ENCODE measurements at places on chromosomes 2 and 18.

- DNase-seq: no peak
These were observed 95.5 kb downstream of the PTGR3 start for GRCh38 chr18:75113455-75113854.

DNA sequence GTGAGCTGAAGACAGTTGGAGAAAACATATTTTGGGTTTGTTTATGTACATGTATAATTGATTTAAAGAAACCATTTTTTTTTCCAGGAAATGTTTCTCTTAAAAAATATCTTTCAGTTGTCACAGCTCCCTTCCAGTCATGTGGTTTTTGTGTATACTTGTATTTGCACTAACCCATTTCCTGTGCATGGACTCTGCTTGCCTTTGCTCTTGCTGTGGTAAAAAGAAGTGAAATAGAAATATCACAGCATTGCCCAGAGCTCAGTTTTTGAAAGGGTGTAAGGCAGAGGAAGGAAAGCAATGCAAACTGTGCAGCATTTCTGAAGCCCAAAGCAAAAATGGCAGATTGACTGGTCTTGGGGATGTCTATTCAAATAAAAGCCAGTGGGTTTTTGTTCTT, 10.4 kb upstream of the DOCK10 start:
- peak; percentile 17 for DNase-seq

DNA sequence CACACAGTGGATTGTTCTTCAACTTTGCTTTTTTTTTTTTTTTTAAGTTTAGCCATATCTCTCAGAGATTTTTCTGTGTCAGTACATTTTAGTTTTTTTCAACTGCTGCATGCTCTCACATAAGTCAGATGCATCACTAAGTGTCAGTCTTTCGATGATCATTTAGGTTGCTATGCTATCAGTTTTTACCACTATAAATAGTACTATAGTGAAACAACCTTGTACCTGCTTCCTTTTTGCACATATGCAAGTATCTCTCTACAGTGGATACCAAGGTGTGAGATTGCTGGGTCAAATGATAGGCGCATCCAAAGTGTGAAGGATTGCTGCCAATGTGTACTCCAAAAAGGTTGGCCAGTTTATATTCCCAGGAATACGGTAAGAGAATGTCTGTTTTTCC, 33.5 kb upstream of the MAP4K3 start:
- DNase-seq: no peak

DNA sequence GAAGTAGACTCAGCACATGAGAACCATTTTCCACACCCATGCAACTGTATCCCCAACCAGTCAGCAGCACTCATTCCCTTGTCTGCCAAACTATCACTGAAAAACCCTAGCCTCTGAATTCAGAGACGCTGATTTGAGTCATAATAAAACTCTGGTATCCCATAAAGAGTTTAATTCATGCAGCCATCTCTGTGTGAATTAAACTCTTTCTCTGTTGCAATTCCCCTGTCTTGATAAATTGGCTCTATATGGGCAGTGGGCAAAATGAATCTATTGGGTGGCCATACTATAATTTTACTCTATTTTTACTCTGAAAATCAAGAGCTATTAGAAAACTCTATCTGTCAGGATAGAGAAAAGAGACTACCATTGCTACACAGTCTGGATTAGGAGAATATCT, 40.6 kb upstream of the TWSG1 start:
- no peak for DNase-seq

- DNase-seq: no peak
These were observed 100.9 kb upstream of the SERTAD2 start for GRCh38 chr2:64754570-64754969.

- DNase-seq: peak; percentile 12
These were observed 101.2 kb upstream of the FSHR start for GRCh38 chr2:49255409-49255971.

DNA sequence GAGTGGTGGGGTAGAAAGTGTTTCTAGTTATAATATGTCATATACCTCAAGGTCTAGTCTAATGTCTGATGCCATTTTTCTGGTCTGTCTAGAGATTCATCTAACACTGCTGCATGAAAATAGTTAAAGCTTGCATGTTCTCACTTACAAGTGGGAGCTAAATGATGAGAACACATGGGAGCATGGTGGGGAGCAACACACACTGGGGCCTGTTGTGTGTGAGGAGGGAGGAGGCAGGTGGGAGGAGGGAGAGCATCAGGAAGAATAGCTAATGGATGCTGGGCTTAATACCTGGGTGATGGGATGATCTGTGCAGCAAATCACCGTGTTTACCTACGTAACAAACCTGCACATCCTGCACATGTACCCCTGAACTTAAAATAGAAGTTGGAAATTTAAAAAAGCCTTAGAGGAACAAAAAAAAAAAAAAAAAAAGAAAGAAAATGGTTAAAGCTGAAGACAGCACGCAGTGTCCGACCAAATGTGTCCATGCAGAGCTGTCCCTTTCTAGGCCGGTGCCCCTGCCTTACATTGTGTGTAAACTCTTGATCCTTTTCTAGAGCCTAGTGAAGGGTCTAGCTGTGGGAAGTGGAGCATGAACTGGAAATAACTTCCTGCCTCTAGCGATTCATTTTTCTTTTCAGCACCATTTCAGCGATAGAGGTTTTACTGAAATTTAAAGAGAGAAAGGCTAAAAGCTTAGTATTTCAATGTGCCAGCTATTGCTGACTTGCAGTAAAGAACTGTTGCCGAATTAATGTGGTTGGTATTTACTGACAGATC, 94.0 kb downstream of the FMNL2 start:
- no peak for DNase-seq

DNA sequence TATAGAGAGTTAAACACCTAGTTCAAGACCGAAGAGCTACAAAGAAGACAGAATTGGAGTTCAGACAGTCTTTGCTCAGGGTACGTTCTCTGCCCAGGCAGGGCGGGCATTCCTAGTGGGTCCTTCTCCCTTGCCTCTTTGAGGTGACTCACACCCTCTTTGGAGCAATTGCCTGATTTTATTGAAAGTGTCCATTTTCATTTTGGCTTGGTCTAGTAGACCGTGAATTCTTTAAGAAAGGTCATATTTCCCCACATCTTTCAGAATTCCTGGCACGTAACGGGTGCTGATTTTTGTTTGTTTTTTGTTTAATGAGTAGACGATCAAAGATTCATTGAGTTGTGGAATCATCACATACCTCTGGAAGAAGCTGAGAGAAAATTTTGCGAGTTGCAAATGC, 871.5 kb downstream of the RNF144A start:
- DNase-seq: no peak

DNA sequence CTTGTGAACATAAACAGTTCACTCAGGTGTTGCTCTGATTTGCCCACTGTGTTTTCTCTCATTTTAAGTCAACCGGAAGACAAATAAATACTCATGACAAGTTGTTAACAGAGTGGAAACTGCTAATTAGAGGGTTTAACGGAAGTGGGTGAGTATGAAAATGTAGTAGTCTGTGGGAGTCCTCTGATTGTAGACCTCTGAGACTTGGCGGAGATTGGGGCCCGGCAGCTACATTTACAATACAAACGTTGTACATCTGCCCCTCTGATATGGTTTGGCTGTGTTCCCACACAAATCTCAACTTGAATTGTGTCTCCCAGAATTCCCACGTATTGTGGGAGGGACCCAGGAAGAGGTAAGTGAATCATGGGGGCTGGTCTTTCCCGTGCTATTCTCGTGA, 107.3 kb upstream of the FAM98A start:
- no peak for DNase-seq
